Upper lobe of right lung (tissue), 1 donor: ENCODE measurements at places on chromosomes 6 and 20. TPM values are rescaled to one million over a fixed set of nuclear protein-coding genes. Genes with fewer than 3 reads are reported as not detected.

MDN1 gene
- total RNA-seq: 35.1 TPM

DNA sequence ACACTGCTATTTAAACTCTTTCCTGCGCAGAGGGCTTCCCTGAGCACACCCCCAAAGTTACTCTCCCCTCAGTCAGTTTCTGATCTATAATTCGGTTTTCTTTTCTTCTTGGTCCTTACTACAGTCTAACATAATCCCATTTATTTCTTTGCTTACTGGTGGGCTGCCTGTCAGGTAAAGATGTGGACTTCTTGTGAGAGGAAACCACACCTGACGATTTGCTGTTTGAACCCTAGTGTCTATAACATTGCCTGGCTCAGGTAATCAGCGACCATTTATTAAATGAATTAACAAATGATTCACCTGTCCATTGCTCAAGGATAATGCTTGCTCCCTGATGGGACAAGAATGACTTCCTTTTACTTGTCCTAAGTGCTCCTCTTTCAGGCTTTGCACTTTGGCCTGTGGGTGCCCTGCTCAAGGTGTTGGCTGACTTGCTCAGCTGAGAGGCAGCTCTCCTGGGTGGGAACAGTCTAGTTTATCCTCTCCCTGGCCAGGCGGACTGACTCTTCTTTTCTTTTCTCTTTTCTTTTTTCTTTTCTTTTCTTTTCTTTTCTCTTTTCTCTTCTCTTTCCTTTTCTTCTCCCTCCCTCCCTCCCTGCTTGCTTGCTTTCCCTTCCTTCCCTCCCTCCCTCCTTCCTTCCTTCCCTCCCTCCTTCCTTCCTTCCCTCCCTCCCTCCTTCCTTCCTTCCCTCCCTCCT, 233.1 kb downstream of the BCAS1 start:
- no peaks in the 10 kb centered on the region for H3K36me3 ChIP-seq
- no peak for DNase-seq
- H3K27me3 ChIP-seq: no peaks in the 10 kb centered on the region
- H3K4me1 ChIP-seq: peaks cover 5% of the 10 kb centered on the region
- no peak overlapping the region for H3K27ac ChIP-seq

- no peak overlapping the region for H3K27ac ChIP-seq
- no peak for DNase-seq
- no peaks in the 10 kb centered on the region for H3K27me3 ChIP-seq
- H3K36me3 ChIP-seq: no peaks in the 10 kb centered on the region
Observed at GRCh38 chr6:88992741-88993552, 29.5 kb upstream of the RNGTT start.

- no peak overlapping the region for H3K4me3 ChIP-seq
- H3K27me3 ChIP-seq: peaks cover 15% of the 10 kb centered on the region
- no peaks in the 10 kb centered on the region for H3K4me1 ChIP-seq
- H3K36me3 ChIP-seq: no peaks in the 10 kb centered on the region
Observed at GRCh38 chr20:59672576-59672975, 68.2 kb downstream of the PHACTR3 start.

DNA sequence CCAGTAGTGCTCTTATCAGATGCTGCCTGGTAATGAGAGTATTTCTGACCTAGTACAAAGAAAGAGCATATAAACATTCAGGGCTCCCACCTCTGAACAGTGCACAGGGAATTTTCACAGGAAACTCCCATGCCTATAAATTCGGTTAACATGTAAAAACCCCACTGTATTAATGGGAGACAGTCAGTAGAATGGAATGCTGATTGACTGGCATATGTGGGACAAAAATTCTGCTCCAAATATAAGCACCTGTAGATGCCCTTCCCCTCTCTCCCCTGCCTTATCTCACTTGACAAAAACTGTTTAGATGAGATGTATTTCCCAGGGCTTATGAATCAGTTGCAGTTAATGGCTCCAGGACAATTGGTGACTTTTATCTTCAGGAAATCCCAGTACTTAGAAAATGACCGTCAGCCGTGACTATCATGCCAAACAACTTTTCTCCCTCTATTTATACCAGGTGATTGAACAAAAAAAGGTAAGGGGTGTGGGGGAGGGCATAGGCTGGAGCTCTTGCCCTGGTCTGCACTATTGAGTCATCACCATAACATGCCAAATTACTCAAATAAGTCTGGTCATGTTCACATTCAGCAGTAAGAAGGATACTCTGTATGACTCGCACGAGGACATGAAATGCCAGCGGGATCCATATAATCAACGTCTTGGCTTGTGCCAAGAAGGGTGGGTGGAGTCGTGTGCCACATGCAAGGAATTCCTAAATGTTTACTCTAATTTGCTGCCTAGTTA, 176.4 kb upstream of the BMP2 start:
- no peak for DNase-seq
- no peaks in the 10 kb centered on the region for H3K4me1 ChIP-seq
- H3K36me3 ChIP-seq: no peaks in the 10 kb centered on the region
- H3K4me3 ChIP-seq: no peak overlapping the region

DNA sequence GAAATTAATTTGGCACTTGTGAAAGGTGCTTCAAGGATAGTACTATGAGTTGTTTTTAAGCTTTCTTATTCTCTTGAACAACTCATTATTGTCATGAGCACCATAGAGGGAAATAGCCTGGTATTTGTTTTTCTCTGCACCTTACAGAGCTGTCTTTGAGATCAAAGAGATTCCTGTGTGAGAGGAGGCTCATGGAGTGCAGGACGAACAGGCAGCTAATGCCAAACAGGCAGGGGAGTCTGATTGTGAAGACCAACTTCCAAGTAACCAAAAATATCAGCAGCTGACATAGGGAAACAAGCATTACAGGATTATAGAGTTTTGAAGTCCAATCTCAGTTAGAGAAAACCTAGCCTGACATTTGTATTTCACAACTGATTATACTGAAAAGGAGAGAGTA, 110.6 kb upstream of the TENT5A start:
- no peak for DNase-seq
- H3K4me1 ChIP-seq: no peaks in the 10 kb centered on the region
- no peak overlapping the region for H3K27ac ChIP-seq

DNA sequence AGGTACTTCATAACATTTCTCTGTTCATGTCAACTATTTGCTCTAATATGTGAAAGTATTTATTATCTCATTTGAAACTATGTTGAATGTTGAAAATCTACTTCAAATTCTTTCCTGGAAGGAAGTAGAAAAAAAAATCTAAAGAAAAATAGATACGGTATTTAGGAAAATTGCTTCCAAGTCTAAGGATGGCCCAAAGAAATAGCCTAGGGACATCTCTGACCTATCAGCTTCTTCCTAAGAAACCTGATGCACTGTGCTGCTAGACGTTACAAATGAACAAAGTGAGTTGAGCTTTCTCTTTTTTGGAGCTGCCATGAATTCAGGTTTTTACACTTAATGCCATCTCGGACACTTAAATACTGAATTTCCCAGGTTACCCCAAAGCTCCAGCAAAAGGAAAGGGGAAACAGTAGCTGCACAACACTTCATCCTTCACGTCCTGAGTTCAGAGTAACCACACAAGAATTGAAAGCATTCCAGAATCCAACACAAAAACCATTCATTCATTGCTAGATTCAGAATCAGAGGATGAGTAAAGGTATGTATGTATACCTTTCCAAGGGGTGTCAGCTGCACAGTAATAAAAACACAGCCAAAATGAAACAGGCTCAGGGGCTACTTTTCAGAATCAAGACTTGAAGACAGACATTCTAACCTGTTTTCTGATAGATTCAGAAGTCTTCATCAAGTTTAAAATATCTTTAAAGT, 7.9 kb downstream of the RMND1 start:
- DNase-seq: no peak
- no peak overlapping the region for H3K4me3 ChIP-seq
- no peaks in the 10 kb centered on the region for H3K27me3 ChIP-seq
- no peaks in the 10 kb centered on the region for H3K36me3 ChIP-seq
- no peak overlapping the region for H3K27ac ChIP-seq

GRCh38 chr6:158848490-158848895, 29.3 kb upstream of the EZR start:
- peaks cover 15% of the 10 kb centered on the region for H3K4me1 ChIP-seq
- no peaks in the 10 kb centered on the region for H3K27me3 ChIP-seq
- no peak overlapping the region for H3K4me3 ChIP-seq
- H3K36me3 ChIP-seq: no peaks in the 10 kb centered on the region
- no peak overlapping the region for H3K27ac ChIP-seq

GRCh38 chr20:50991076-50991475, 31.8 kb downstream of the KCNG1 start:
- no peak for DNase-seq
- H3K4me1 ChIP-seq: no peaks in the 10 kb centered on the region
- H3K27me3 ChIP-seq: peaks cover 11% of the 10 kb centered on the region
- no peak overlapping the region for H3K4me3 ChIP-seq

- H3K4me1 ChIP-seq: no peaks in the 10 kb centered on the region
- H3K36me3 ChIP-seq: no peaks in the 10 kb centered on the region
- no peak overlapping the region for H3K27ac ChIP-seq
- no peaks in the 10 kb centered on the region for H3K27me3 ChIP-seq
- DNase-seq: no peak
- H3K4me3 ChIP-seq: no peak overlapping the region
Observed at GRCh38 chr6:156917213-156917612, 140.0 kb downstream of the ARID1B start.

EPPIN gene
- not detected for total RNA-seq

GRCh38 chr6:96014846-96015517, 792 bp upstream of the FUT9 start:
- no peak for DNase-seq
- H3K27ac ChIP-seq: no peak overlapping the region
- no peak overlapping the region for H3K4me3 ChIP-seq
- H3K36me3 ChIP-seq: no peaks in the 10 kb centered on the region
- H3K27me3 ChIP-seq: peaks cover 20% of the 10 kb centered on the region

GRCh38 chr20:46020555-46020954, 8.5 kb upstream of the SLC12A5 start:
- H3K27me3 ChIP-seq: peaks cover 44% of the 10 kb centered on the region
- no peak overlapping the region for H3K4me3 ChIP-seq
- H3K36me3 ChIP-seq: no peaks in the 10 kb centered on the region
- H3K27ac ChIP-seq: no peak overlapping the region
- no peak for DNase-seq
- peaks cover 7% of the 10 kb centered on the region for H3K4me1 ChIP-seq
